ENCODE measurements at places on chromosomes 16 and 17.

GRCh38 chr16:1828645-1829410 is 1.8 kb downstream of the FAHD1 start:
- DNase-seq = no peak

DNA sequence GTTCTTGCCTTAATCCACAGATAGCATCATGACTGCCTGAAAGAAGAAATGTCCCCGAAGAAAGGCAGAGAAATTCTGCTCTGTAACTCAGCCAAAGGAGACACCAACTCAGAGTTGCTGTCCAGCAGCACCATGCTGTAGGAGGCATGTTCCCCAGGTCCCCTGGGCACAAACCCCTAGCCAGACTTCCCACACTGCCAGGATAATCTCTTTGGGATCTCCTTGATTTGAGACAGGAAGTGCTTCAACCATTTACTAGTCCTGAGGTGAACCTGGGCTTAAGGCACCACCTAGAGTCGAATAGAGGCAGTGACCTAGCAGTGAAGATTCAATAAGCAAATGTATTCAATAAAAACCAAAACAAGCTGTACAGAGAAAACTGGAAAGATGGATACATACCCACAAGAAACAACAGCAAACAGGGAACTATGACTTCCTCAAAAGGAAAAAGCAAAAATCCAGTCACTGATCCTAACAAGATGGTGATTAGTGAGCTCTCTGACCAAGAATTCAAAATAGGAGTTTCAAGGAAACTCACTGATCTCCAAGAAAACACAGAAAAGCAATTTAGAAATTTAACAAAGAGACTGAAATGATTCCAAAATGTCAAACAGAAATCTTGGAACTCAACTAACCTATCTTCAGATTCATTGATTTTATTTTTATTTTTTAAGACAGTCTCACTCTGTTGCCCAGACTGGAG is 5.7 kb downstream of the OR4D2 start:
- no peak for DNase-seq

DNA sequence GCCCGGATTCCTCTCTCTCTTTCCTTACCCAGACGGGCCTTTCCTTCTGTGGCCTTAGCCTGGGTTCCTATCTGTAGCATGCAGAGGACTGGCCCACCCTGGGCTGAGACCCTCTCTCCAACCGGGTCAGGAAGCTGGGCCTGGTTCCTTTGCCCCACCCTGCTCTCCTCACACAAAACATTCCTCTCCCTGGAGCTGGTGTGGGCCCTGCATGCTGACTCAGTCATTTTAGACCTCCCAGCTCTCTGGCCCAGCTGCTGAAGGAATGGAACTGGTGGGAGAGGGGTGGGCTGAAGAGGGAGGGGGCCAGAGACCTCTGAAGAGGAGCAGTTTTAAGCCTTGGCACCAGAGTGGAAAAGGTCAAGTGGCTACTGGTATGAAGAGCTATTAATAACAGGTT is 957 bp downstream of the MYL4 start:
- DNase-seq = no peak

GRCh38 chr16:56948234-56948633 is 13.5 kb upstream of the CETP start:
- no peak for DNase-seq

- no peak for DNase-seq
Observed at GRCh38 chr17:30926516-30926915, 4.8 kb downstream of the ADAP2 start.

GRCh38 chr17:57794841-57795240 is 49.7 kb upstream of the CCDC182 start:
- DNase-seq = no peak

DNA sequence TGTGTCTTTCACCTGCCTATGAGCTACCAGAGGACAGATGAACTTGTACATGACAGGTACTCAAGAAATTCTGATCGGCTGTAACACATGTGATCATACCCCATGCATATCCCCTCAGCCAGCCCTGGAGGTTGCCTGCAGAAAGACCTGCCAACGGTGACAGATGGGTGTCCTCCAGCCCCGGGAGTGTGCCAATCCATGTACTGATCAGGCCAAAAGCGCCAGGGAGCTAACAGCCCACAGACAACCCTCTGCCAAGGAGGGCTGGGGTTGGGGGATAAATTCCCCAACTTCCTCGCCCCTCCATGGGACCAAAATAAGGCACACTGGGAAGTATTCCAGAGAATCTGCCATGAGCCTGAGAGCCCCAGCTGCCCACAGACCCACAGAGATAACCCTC is 189.4 kb downstream of the CCT6B start:
- DNase-seq = no peak

DNA sequence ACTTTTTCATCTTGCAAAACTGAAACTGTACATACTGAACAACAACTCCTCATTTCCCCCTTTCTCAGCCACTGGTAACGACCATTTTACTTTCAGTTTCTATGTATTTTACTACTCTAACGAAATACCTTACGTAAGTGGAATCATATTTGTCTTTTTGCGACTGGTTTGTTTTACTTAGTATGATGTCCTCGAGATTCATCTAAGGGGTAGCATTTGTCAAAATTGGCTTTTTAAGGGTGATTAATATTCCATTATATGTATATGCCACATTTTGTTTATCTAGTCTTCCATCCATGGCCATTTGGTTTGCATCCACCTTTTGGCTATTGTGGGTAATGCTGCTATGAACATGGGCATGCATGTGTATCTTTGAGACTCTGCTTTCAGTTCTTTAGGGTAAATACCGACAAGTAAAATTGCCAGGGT is 10.4 kb downstream of the KPNB1 start:
- DNase-seq = no peak

GRCh38 chr16:77599793-77600415 is 122.4 kb upstream of the NUDT7 start:
- DNase-seq = no peak

DNA sequence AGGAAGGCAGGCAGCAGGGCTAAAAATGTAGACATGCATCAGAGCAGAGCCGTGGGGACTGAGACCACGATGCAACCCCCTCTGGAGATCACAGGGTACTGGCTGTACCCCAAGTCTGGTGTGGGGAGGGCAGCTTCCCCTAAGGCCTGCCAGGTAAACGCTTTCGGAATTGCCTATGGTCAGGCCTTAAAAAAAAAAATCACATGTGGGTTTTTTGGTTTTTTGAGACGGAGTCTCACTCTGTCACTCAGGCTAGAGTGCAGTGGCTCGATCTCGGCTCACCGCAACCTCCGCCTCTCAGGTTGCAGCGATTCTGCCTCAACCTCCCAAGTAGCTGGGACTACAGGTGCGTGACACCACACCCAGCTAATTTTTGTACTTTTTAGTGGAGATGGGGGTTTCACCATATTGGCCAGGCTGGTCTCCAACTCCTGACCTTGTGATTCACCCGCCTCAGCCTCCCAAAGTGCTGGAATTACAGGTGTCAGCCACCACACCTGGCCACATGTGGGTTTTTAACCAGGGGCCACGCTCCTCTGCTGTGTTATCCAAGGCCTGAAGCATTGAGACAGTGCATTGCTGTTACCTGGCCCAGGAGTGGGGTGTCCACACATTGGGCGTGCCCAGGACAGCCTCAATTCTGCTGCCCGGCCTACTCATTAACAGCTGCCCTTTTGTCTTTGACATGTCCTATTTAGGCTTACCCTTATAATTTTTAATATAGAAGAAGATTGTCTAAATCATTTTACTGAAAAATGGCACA is 50.4 kb downstream of the LITAF start:
- no peak for DNase-seq

DNA sequence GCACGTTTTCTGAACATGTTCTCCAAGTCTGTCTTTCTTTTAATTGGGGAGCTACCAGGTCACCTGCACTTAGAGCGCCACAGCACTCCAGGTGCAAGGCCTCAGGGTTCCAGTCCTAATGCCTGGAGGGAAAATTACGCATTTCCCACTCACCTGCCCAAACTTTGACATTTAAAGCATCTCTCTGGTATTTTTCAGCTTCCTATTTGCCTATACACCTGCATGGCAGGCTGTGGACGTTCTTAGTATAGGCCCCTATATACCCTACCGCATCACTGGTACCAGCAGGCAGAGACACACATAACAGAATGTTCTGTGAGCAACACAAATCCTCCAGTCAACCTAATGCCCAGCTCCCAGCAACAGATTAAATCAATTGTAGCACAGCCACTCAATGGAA is 213.3 kb downstream of the MRTFB start:
- no peak for DNase-seq

GRCh38 chr16:86477642-86478041 is 32.7 kb upstream of the FOXF1 start:
- DNase-seq = no peak

GRCh38 chr17:12296209-12296625 is 275.5 kb downstream of the MAP2K4 start:
- DNase-seq = no peak

GRCh38 chr16:46715769-46716305 is 26.4 kb downstream of the ORC6 start:
- DNase-seq = no peak

DNA sequence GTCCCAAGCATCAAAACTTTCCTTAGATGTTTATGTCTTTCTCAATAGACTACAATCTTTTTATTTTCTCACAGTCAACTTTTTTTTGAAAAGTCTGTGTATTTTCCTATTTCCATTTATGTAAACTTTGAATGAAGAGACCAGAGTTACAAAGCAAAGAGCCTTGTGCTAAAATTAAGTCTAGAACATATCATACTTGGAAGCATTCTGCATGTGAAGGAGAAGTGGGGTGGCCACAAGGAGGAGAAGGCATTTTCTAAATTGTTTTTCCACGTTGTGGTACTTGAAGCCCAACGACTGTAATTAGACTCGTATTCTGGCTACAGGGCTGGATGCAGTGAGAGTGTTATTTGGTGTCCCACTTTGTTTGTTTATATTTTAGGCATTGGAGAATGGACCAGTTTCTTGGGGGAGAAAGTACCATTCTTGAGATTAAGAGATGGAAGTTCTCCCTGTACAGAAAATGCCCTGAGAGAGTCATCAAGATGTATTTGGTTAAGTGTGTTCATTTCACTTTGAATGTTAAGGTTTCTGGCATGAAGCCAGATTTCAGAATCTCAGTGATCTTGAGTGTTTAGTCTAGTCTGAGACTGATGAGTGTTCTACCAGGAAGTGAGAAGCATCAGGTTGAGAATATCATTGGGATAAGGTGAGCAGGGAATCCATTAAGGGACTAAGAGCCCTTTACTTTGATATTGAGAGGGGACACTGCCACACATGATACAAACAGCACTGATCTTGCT is 71.6 kb downstream of the MAP2K6 start:
- DNase-seq = no peak

DNA sequence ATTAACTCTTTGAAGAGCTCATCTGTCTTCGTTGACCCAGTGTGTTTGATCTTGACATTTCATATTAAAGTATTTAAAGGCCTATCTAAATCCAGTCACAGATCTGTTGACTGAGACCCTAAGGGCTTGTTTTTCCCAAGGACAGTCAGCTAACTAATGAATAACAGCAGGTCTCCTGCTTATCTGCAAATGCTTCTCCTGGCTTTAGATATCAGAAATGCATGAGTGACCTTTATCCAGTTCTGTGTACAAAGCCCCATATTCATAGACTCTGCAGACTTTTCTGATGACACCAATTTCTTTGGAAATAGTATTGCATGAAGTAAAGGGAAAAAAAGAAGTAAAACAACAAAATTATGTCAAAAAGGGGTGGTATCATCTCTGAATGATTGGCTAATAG is 70.3 kb downstream of the YPEL2 start:
- DNase-seq = no peak

GRCh38 chr17:51848451-51848850 is 310.1 kb downstream of the CA10 start:
- DNase-seq = no peak

DNA sequence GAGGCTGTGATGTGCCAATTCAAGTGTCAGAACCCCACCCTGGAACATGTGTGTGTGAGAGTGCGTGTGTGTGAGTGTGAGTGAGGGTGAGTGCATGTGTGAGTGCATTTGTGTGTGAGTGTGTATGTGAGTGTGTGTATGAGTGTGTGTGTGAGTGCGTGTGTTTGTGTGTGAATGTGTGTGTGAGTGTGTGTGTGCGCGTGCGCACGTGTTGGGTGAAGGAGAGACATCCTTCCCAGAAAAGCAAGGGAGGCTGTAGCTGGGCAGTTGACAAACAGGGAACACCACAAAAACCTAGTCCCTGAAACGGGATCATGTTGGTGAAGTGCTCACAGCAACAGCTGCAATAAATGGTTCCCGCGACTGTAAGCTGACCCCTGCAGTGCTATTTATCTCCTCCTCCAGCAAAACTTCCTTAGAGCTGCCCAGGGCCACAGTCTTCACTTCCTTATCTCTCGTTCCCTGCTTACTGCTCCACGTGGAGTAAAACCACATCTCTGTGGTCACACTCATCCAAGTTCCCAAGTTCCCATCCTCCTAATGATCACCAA is 40.1 kb upstream of the RPL38 start:
- no peak for DNase-seq

DNA sequence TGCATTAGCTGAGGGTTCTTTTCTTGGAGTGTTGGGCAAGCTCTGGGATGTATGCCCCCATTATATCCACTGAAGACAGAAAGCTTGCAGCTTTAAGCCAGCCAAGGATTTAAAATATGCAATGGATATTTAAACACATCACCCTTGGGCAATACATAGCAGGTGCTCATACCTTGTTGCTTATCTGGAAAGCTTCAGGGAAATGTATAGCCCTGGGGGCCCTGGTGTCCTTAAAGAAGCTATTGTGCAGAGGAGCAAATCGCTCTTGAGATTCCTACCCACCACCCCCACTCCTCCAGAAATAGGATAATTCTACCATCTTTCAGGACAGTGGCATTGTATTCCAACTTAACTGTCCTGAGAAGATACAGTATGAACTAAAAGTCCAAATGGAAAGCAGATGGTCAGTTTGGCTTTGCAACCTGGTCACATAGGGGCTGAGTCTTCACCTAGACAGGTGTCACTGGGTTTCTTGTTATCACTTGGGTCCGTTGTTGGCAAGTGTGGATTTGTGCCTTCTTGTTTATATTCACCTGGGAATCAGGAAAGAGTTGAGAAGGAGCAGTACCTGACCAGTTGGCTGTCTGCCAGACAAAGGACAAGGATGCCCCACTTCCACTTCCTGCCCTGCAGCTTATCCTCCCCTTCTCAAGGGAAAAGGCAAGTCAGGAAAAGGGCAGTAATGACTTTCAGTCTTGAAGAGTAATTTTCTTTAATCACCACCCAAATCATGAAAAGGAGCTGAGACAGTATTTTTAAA is 3.4 kb downstream of the ANKRD40CL start:
- no peak for DNase-seq

- no peak for DNase-seq
Observed at GRCh38 chr17:43382776-43383175, 16.0 kb upstream of the ARL4D start.

GRCh38 chr17:39231591-39232551 is 6.1 kb upstream of the STAC2 start:
- DNase-seq = no peak

DNA sequence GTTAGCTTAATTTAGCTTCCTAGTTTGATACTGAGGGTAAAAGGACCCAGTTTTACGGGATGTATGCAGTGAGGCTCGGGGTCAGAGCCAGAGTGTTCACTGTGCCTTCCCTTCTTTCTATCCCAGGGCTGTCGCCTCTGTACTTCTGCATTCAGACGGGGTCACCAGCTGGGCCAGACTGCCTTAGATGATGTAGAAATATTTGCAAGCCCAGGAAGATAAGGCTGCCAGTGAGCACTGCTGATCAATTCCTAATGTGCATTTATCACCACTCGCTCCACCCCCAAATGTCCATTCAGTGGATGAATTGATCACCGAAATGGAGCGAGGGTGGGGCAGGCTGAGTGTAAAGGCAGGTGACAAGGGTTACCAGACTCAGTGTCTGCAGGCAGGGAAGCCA is 9.1 kb downstream of the SHISA6 start:
- DNase-seq = no peak
